ENCODE measurements at places on chromosomes 3 and 15.
A peak's percentile ranks its signal among the peaks of the same experiment; 100 is the strongest.

- no peak for DNase-seq
Observed at GRCh38 chr3:204102-204501, 7.5 kb downstream of the CHL1 start.

GRCh38 chr15:98286831-98287230 is 326.3 kb downstream of the ARRDC4 start:
- DNase-seq, result no peak

GRCh38 chr3:176514297-176514696 is 683.0 kb downstream of the TBL1XR1 start:
- no peak for DNase-seq

GRCh38 chr3:122353215-122353614 is 28.2 kb downstream of the CSTA start:
- DNase-seq, result no peak

DNA sequence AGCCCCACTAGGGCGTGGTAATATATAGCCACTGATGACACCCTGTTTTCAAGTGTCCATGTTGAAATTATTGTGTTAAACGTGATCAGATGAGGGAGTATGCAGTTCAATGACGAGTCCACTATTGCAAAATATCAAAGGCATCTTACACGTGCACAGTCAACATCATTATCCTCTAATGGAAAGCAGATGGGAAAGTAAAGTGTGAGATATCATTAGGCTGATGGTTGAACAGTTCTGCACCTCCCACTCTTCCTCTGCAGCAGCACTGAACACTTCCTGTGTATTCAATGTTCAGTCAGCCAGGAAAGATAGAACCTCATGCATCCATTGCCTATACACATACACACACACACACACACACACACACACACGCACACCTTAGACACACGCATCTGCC is 431.8 kb upstream of the CCDC54 start:
- DNase-seq, result no peak

DNA sequence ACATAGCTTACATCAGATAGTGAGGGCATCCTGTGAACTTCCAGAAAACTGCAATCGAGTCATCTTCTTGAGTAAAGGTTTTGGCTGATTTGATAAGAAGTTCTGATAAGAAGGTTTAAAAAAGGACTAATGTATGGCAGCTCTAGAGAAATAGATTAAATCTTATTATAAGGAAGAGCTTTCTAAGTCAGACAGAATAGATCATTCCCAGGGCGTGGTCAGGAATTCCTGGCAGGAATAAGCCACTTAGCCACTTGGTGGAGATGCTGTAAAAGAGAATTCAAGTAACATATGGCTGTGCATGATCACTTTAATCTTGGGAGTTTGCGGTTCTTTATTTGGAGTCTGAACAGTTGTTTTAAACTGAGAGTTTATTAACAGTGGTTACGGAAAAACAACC is 17.4 kb downstream of the PGBD4 start:
- no peak for DNase-seq

- DNase-seq, result peak; percentile 74
Observed at GRCh38 chr3:194134757-194135515, 1.0 kb upstream of the HES1 start.

DNA sequence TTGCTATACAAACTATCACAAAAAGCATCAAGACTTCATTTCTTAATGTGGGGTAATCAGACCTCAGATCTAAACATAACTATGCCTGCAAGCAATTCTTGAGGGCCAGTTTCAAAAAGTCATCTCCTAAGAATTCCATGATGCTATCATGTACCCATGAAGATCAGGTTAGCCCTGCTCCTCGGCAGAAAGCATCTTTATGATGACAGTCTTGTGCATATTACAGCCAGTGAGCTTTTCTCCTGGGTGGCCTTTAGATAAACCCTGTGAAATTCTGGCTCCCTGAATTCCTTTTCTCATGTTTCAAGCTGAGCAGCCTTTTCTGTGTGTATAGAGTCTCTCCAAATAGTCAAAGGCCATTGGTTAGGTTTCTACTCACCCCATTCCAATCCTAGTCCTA is 201.9 kb upstream of the MCTP2 start:
- DNase-seq, result no peak

DNA sequence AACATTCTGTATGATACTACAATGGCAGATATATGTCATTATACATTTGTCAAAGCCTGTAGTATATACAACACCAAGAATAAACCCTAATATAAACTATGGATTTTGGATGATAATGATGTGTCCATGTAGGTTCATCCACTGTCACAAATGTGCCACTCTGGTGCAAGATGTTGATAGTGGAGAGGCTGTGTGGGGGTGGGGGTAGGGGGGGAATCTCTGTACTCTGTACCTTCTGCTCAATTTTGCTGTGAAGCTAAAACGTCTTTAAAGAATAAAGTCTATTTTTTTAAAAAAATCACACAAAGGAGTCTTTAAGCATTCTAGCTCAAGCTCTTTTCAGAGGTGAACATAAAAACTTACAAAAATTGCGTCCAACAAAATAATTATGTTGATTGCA is 88.2 kb upstream of the ABI3BP start:
- DNase-seq, result no peak

- no peak for DNase-seq
Observed at GRCh38 chr15:65374334-65374733, 3.5 kb downstream of the IGDCC3 start.

DNA sequence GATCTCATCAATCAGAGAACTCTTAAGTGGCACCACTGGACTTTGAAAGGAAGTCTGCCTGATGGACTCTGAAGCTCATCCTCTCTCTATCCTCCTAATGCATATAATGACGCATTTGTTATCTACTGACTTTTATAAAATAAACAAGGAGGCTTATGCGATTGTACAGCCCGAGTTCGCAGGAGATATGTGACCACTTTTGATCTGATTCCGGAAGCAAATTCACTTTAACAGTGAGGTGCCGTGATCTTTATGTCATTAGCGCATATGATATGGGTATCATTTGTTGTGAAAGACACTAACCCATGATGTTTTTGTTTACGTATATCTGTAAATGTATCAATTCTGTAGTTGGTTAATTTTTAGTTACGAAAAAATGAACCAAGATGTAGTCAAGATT is 427 bp upstream of the RNF111 start:
- no peak for DNase-seq

DNA sequence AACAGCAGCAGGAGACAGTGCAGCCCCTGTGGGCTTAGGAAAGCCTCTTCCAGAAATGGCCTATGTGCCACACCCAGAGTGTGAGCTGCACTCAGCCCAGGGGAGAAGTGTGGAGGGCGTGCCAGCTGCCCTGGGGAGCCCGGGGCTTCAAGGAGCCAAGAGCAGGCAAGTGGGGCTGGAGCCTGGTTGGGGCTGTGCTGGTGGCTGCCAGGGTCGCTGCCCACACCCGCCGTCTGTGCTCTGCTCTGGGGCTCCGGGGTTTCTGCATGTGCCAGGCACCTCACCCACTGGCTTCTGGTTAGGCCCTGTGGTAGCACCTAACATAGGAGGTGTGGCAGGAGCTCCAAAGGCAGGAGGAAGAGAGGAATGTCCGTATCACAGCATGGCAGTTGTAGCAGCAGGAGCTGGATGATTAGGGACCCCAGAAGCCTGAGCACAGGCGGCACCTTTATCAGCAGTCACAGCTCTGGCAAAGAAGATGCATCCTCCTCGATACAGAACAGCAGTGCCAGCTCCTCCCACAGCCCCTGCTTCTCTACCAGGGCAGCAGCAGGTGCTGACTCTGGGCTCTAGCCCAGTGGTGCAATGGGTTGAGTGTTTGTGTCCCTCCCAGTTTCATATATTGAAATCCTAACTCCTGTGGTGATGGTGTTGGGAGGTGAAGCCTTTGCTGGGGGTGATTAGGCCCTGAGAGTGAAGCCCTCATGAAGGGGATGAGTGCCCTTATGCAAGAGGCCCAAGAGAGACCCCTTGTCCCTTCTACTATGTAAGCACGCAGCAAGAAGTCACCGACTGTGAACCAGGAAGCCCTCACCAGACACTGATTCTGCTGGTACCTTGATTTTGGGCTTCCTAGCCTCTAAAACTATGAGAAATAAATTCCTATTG is 70.0 kb upstream of the KLF13 start:
- DNase-seq, result no peak

- no peak for DNase-seq
Observed at GRCh38 chr3:55658270-55658669, 171.2 kb upstream of the WNT5A start.

GRCh38 chr3:98670020-98670419 is 76.6 kb upstream of the CPOX start:
- DNase-seq, result no peak

- DNase-seq, result no peak
Observed at GRCh38 chr3:65497236-65497635, 541.5 kb downstream of the MAGI1 start.

- DNase-seq, result no peak
Observed at GRCh38 chr15:101669744-101670143, 17.6 kb upstream of the TM2D3 start.

DNA sequence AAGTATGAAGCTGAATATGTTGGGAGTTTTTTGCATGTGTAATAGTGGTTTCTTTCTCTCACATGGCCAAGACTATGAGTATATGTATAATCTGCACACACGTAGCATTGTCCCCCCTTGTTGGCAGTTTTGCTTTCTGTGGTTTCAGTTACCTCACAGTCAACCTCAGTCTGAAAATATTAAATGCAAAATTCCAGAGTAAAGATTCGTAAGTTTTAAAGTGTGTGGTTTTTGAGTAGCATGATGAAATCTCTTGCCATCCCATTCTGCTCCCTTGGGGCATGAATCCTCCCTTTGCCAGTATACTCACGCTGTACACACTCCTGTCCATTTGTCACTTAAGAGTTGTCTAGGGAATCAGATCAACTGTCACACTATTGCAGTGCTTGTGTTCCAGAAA is 742.0 kb upstream of the CCDC54 start:
- no peak for DNase-seq

- no peak for DNase-seq
Observed at GRCh38 chr3:127566833-127567232, 23.7 kb downstream of the TPRA1 start.

GRCh38 chr15:60656481-60656880 is 177.5 kb upstream of the ICE2 start:
- DNase-seq, result no peak

GRCh38 chr3:113304856-113305540 is 93.6 kb downstream of the BOC start:
- DNase-seq, result no peak

DNA sequence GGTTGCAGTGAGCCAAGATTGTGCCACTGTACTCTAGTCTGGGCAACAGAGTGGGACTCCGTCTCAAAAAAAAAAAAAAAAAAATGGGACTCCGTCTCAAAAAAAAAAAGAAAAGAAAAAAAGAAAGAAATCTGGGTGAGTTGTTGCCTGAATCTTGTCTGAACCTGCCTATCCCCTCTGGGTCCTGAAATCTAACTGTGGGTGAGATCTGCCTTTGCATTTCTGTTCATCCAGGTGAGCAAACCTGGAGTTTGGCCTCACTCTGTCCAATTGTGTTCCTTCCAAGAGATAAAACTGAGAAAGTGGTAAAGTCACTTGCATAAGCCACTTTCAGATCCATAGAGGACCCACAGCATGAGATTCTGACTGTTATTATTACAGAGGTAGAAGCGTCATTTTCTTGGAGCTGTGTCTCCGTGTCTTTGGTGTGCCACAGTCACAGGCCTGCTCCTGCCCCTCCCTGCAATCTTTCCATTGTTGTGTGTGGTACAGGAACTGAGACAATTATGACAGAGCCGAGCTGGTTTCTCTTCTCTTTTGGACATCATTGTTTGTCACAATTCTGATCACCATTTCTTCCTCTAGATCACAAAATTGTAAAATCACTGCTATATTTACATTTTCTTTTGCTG is 235.9 kb downstream of the LPP start:
- peak; percentile 40 for DNase-seq

- DNase-seq, result no peak
Observed at GRCh38 chr3:25086721-25087120, 341.3 kb upstream of the RARB start.

- DNase-seq, result no peak
Observed at GRCh38 chr3:145864336-145864735, 296.6 kb downstream of the PLOD2 start.

GRCh38 chr3:46504789-46505188 is 7.0 kb downstream of the RTP3 start:
- peak; percentile 38 for DNase-seq

- DNase-seq, result peak; percentile 54
Observed at GRCh38 chr3:49723296-49723627, 489 bp downstream of the GMPPB start.

- no peak for DNase-seq
Observed at GRCh38 chr15:88622605-88622975, 1.4 kb downstream of the AEN start.

GRCh38 chr15:80090879-80091503 is 31.5 kb downstream of the ZFAND6 start:
- DNase-seq, result no peak

DNA sequence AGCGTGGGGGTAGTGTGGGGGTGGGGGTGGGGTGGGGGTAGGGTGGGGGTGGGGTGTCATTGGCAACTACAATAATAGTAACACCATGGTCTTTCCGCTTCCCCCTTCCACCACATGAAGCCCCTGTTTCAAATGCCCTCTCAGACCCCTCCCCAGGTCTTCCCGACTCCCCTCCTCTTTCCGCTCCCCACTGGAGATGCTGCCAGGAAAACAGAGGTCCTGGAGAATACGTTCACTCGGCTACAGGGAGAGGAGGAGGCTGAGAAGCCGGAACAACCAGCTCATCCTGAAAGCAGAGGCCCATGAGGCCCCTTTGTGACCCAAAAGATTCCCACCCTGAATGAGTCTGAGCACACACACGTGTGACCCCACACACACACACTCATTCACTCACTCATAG is 75.4 kb downstream of the CPN2 start:
- DNase-seq, result no peak

DNA sequence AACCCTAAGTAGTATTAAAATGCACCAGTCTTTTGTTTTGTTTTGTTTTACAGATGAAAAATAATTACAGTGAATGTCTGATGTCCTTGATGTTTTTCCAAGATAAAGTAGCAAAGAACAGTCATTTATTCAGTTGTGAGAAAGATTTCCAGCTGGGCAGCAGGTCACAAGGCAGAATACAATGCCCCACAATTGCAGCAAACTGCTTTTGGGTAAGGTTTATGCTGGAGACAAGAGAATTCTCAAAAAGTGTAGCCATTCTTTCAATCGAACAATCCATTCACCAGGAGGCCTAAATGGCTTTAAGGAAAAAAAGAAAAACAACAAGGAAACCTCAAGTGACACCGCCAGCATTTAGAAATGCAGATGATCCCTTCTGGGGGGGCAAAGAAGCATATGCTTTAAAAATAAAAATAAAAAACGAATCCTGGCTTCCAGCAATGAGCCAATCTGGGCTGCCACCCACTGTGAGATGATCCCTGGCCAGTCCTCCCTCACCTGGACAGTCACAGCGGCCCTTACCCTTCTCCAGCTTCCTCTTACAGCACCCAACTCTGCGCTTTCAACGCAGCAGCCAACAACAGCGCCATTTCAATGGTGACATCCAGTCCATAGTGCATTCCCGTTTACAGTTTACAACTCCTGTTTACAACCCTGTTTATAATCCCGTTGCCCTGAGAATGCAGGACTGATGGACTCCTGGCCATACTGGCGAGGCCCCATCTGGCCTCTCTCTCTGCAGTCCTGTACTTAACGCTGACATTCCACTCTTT is 25.7 kb upstream of the WNT5A start:
- no peak for DNase-seq
